ENCODE measurements at places on chromosomes 3 and 15.
A peak's percentile ranks its signal among the peaks of the same experiment; 100 is the strongest.

DNA sequence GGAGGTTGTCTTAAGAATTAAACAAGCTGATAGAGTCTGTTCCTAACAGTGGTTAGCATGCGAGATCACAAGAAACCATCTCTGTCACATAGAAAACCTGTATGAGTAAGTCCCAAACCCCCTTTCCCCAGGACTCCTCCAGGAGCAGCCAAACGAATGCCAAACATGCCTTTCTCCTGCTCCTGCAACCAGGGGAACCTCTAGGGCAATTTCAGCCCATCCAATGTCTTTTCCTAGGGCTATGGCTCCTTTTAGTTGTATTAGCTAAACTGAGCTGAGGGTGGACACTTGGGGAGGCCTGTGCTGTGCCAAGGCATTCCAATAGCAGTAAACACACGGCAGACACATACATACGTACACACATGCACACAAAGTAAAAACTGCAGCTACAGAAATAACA lies 36.5 kb upstream of the TIMP4 start:
- DNase-seq, result no peak

DNA sequence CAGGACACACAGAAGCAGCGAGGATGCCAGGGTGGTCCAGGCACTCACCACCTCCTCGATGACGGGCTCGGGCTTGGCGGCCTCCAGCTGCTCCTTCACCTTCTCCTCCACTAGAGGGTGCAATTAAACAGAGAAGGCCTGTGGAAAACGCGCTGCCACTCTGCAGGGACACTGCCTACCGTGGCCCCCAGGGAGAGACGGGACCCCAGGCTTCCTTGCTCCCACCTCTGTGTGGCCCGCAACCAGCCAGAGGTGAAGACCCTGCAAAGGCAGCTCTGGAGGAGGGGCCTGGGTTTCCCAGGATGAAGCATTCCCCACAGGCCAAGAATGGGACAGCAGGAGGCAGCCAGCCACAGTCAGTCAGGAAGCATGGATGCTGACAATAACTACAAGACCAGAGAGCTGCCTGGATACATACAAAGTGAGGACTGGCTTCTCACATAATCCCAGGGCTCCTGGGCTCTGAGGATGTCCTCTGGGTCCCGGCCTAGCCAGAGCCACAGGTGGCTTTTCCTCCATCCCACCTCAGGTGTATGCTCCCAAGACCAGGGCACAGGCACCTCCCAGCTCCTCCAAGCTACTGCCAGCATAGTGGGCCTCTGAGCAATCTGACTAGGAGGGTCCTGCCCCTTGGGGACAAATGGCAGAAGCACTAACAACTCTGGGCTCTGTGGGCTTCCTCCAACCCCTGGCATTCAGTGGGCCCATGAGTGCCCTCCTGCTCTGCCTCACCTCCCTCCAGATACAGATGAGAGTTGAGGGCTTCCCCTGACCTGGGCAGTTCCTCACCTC lies 46.2 kb downstream of the PTH1R start:
- no peak for DNase-seq

- DNase-seq, result no peak
Measured at GRCh38 chr3:190644766-190645165, 130.9 kb downstream of the IL1RAP start.

DNA sequence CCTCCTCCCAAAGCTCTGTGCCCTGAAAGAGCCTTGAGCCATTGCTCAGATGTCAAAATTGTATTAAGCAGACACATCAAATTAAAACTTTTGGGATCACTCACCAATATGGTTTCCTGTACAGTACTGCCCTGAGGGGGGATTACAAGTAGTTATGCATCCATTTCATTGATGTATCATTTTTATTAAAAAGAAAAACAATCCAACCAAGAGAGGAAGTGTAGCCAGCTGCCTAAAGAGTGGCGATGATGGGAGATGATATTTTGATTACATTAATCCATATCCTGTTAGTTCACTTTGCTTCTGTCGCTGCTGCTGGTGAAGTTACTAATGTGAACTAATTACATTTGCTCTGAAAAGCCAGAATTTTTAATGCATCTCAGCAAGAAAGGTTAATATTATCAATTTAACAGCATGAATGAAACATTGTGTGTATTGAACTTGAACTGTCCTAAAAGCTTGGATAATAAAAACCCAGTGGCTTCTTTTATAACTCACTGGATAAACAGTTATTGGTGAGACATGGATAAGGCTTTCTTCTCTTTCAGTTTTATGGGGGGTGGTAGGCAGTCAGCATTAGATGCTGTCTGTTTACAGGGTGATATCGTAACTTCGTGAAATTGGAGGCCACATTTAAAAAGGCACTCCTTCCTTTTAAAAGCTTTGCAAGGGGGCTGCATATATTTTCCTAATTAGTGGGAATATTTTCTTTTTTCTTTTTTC lies 87.7 kb downstream of the IGF1R start:
- DNase-seq, result no peak

GRCh38 chr15:25241241-25241801 lies 197.5 kb downstream of the UBE3A start:
- DNase-seq, result no peak

GRCh38 chr15:89197503-89197971 lies 23.8 kb downstream of the RLBP1 start:
- no peak for DNase-seq

- DNase-seq, result no peak
Measured at GRCh38 chr15:75738014-75738646, 25.5 kb upstream of the CSPG4 start.

GRCh38 chr3:133489466-133490085 lies 83.9 kb upstream of the CDV3 start:
- DNase-seq, result no peak

DNA sequence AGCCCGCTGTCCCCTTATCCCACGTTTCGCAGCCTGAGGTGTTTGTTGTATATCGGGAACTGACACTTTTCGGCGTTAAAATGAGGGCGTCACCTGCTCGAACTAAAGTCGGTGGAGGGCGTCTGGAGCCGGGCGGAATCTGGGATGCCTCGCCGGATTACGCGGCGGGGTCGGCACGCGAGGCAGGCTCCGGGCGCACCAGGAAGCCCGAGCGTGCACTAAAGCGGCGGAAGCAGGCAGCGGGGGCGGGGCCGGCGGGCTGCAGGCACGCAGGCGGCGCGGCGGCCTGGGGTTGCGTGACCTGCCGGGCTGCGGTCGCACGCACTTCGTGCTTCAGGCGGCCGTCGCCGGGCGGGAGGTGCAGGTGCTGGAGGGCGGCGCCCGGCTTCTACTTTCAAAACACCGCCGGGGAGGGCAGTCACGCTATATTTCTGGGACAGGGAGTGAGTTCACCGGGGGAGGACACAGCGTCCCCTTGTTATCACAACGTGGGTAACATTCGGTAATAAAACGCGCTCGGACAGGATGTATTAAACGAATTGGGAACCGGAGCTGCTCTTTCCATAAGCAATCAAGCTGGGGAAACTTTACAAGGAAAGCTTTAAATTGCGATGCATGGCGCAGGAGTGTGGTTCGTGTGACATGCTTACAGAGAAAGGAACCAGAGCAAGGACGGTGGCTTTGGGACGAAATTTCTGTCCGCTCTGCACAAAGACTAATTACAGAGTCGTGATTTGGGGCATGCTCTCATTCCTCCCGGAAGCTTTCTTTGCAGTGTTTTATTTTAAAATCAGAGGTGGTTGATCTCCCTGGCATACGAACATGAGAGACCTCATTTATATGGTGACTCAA lies 9.1 kb upstream of the LEKR1 start:
- DNase-seq, result peak; percentile 74

DNA sequence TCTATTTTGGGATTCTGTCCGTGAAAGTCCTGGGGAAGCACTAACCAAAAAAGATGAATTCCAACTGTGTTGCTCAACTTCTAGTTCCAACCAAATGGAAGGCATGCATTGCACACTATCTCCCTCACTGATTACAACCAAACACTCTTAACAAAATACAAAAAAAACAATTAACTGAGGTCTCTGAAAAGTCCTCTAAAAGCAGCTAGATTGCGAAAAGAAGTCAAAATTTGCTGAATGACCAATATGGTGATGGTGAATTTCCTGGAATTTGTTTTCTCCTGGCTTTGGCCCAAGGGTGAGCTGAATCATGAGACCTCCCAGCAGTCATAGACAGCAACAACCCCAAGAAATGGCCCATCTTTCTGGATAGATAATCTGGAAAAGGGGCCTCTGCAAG lies 28.3 kb downstream of the CYP19A1 start:
- DNase-seq, result no peak

GRCh38 chr3:11770477-11771391 lies 76.0 kb downstream of the TAMM41 start:
- peak; percentile 71 for DNase-seq

DNA sequence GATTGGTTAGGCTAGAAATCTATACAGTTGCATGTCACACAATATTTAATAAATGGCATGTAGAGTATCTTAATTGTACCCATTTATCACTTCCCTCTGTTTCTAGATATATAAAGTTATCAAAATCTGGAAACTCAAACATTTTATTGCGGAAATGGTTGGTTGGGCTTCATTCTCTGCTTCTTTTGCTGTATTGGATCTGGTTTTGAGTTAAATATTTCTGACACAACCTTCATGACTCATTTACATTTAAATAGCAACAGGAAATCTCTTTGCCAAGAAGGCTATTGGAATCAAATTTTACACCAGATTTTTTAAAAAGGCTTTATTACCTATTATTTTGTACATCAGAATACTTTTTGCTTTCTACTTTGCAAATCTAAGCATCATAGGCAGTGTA lies 153.8 kb downstream of the EBLN2 start:
- no peak for DNase-seq

DNA sequence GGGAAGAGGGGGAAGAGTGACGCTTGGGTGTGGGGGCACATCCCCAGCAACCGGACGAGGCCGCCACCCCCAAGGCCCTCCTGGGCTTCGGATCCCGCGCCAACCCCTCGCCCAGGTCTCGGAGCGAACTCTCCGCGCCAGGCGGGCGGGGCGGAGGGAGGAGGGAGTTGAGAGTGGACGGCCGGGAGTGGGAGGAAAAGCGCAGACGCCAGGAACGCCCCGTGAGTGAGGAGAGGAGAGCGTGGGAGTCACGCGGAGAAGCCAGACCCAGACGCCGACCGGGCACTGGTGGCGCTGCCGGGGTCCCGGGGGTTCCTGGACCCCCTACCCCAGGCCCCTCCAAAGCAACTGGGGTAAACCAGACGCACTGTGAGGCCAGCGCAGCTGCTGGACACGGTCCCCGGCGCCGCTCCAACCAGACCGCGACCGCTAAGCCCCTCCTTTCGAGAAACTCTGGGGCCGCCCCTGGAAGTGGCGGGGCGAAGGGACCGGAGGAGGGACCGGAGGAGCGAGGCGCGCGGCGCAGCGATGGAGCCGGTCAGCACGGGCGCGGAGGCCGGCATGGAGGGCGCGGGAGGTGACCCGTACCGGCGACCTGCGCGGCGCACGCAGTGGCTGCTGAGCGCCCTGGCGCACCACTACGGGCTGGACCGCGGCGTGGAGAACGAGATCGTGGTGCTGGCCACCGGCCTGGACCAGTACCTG lies at the start of gene EFCC1:
Gene EFCC1 (plus strand): TSS at position 204 of the 705 bp plus-strand sequence. CDS start 325 bp downstream, at position 529.
- DNase-seq, result no peak

DNA sequence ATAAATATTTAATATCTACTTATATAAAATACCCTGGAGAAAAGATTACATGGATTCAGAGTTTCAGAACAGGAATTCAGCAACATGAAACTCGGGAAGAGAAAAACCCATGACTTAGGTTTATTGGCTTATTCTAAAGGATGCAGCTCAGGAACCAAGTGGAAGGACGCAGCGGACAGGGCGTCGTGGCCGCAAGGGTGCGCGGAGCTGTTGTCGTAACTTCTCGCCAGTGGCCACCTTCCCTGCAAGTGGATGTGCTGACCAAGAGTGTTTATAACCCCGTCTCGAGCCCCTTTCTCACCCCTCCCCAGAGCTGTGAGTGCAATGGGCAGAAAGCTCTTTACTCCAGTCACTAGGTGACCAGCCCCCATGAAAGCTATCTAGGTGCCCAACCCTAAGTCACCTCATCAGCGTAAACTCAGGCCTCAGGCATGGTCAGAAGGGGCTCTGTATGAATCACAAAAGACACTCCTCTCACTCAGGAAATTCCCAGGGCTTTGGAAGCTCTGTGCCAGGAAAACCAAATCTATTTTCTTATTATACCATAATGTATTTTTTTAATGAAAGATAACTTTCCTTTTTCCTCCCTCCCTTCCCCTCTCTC lies 77.3 kb downstream of the CHRNA7 start:
- DNase-seq, result no peak

DNA sequence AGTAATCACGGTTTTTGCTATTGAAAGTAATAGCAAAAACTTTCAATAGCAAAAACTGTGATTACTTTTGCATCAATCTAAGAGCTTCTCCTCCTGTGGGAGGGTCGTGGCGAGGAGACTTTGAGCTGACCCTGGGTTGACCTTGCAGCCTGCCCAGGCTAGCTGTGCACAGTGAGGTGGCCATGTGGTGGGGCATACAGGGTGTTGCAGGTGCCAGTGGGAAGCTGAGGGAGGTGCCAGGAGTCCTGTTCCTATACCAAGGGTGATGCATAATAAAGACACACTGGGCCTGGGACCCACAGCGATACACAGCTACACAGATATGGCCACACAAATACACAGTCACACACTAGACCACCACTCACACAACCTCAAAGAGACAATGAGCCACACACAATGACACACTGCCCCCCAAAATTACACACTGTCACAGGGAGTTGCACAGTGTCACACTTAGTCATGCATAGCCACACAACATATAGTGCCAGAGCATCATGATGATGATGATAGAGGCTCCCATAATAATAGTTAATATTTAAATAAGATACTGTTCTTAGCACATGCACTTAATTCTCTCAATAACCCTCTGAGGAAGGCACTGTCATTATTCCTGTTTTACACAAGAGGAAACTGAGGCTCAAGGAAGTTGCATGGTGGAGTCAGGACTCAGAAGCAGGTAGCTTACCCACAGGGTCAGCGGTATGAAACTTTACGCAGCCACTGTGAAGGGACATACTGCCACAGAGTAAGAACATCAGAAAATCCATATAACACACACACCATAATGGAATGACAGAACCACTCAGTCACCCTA lies 6.3 kb downstream of the PLCD1 start:
- DNase-seq, result no peak

DNA sequence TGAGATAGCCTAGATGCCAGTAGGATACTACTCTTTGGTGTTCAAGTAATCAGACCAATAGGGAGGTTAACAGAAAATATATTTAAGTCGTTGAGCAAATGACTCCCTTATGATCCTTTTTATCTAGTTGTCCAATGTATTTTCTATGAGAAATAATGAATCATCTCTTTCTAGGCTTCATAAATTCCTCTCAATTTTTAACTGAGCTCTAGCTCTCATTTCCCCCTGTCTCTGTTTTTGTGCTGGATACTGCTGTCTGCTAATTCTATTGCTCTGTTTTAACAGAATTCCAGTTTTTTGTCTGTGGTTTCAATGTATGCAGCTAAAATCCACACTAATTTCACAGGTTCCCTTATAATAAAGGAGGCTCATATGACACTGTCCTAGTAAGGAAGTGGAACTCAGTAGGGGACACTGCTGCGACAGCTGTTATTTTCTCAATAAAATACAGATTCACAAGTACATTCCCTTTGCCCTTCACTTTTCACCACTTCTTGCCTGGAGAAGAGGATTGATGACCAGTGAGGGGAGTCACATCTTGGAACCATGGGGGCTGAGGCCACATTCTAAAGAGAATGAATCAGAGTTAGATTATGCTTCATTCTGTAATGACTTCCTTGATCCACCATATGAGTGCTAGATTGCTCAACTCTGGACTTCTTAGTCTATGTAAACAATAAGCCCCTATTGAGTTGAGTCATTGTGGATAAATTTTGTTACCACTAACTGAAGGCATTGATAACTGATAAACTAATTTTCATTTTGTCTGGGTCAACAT lies 558.7 kb upstream of the KCNMB2 start:
- no peak for DNase-seq
